ENCODE measurements at places on chromosomes 13 and 19.

DNA sequence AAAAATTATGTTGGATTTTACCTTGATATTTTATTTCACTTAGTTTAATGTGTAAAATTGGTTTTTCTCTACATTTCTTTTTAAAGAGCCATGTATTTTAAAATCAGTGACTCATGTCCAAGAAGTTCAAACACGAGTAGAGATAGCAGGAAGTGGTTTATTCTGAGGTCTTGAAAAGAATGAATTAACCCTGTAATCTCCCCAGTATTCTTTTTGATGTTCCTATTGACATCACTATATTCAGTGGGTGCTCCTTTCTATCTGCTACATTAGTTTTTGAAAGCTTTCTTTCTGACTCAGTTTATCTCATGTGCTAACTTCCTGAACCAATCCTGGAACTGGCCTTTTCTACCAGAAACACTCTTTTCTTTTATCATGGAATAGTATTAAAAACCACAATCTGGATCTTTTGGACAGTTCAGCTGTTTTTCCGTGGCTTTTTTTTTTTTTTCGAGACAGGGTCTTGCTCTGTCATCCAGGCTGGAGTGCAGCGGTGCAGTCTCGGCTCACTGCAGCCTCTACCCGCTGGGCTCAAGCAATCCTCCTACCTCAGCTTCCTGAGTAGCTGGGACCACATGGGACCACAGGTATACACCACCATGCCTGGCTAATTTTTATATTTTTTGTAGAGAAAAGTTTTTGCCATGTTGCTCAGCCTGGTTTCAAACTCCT, 114.9 kb downstream of the PCCA start:
- no peak for DNase-seq

DNA sequence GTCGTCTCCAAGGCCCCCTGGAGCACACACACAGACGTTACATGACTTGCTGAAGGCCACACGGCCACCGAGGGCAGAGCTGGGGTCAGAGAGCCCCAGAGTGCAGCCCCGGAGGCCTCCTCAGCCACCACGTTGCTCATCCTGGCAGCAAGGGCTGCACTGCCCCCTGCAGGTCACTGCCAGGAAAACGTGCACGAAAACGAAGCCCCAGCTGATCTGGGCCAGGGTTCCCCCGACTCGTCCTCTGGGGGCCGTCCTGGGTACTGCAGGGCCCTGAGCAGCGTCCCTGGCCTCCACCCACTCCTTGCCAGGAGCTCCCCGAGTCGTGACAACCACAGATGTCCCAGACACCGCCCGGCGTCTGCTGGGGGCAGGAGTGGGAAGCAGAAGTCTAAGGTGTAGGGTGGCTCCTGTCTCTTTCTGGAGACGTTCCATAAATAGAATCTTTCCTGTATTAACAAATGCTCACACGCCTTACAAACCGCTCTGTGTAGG, 3.4 kb downstream of the TPGS1 start:
- peak; percentile 92 for DNase-seq

DNA sequence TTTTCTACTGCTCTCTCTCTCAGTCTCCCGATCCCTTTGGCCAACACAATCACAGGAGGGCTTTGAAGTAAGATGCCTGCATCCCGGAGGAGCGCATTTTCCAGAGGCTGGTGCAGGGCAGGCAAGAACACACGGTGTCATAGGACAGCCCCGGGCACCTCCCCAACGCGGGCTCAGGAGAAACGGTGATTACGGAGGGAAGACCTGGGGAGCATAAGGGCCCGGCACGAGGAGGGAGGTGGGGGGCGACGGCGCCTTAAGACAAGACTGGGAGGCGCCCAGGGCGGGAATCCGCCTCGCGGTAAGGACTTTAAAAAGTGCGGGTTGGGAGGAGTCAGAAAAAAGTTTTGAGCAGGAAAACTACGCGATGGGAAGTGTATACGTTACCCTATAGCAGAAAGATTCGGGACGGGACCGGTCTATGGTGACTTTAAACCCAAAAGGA, 18.7 kb upstream of the ZNF888 start:
- no peak for DNase-seq

- DNase-seq = no peak
Observed at GRCh38 chr13:62635161-62635560, 1219.5 kb upstream of the PCDH20 start.

All from T-helper 2 cell treated with Interferon-gamma antibody and Interleukin-4, amounts not matched to agents 5 μg/mL and 100 μg/mL, for 36 hours (primary cell).